ENCODE measurements at places on chromosomes 11 and 22. TPM values are rescaled to one million over a fixed set of nuclear protein-coding genes. Genes with fewer than 3 reads are reported as not detected.

DNA sequence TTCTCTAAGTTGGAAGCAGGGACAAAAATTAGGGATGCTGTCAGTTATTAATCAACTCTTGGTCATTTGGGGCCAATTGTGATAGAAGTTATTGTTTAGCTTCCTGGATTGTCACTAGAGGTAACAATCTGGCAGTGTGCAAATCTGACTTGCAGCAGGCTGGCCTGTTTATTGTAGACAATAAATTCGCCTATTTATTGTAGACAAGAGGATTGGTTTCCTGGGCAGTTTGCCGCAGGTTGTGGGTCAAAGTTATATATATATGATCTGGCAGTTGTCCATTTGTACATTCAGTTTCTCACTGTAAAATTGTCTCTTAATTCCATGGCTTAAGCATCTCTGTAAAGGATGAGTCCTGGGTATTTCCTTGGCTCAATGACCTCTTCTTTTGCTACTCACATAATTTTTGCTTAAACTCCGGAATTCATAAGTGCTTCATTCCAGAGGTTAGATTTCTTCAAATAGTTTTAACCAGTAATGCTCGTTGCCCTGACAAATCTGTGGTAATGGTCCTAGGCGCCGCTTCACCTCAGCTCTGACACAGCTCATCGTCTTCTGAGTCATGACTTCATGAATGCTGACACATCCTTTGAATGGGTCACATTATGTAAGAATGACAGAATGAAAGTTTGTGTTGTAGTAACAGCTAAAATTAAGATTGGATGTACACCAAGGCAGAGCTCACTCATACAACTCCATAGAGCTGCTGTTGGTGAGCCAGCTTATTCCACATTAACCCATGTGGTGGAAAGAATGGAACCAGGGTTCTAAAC lies 7.8 kb upstream of the MMP3 start:
- no peak for DNase-seq

DNA sequence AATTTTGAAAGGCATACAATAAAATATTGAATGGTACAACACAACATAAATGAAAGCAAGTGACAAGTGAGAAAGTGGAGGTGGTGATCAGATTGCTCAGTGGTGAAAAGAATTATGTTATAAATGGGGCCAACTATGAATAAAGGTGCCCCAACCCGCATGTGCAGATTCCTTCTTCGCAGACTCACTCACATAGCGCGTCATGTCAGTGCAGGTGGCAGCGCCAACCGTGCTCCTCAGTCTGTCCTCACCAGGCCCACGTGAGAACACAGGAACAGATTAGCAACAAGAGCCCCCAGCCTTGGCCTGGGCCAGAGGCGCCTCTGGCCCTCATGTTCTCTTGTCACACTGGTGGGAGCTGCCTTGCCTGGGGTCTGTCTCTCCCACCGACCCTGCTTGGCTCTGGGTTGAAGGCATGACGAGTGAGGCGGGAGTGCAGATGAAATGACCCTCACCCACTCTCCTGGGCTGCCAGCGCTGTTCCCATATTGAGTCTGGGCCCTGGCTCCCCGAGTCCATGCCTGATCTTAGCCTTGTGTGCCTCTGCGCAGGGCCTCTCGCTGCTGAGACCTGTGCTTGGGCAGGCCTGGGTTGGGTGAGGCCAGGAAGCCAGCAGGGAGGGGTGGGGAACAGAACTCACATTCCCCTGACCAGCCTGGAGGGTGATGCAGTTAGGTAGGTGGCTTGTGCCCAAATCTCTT lies 6.4 kb downstream of the ATG16L2 start:
- DNase-seq: no peak

DNA sequence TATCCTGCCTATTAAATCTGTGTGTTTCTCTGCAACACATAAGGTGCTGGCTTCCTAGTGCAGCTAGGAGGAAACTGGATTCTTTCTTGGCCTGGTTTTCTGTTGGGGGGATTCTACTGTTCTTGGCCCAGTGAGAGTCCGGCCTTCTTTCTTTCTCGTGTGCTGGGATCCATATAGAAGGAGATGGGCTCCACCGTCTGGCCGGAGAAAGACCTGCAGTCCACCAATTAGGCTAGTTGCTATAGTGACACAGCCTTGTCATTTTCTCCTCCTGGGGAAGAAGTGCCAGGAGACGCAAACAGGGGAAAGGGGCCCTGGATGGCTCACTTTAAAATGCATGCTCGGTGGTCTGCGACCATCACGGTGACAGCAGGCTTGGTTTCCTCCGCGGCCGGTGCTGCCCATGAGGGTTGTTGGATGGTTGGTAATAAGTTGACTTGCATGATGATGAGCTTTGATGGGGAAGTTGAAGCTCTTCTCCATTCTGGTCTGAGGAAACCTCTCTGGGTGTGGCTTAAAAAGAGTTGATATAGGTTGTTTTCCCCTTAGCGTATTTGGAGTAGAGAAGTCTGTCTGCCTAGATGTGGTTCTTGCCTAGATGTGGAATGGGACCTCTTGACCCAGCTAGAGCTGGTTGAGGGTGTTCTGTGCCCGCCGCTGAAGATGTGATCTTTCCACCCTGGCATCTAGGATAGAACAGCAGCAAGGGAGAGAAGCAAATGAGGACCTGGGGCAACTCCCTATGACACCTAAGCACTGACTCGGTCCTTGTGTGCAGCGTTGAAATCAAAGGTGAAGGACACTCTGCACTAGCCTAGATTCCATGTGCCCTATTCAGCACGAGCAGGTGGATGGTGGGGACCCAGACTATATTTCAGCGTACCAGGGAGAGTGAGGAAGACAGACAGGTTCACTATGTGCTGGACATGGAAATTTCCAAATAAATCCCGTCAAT lies 1335.0 kb downstream of the BRD1 start:
- DNase-seq: peak; percentile 81

DNA sequence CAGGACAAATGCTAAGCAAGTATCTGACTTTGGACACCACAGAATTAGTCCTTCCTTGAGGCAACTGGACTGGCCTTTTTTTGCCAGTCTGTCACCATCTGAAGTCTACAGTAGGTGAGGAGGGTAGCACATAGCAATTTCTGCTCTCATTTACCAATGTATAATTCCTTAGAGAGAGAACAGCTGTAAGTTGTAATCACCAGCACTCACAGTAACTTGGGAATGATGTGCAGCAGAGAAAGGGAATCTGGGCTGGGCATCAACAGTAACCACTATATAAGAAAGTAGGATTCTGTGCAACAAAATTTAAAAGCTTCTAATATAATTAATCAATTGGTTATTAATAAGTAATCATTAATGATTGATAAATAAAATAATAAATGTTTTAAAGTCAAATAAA lies 86.3 kb upstream of the FAT3 start:
- DNase-seq: no peak

DNA sequence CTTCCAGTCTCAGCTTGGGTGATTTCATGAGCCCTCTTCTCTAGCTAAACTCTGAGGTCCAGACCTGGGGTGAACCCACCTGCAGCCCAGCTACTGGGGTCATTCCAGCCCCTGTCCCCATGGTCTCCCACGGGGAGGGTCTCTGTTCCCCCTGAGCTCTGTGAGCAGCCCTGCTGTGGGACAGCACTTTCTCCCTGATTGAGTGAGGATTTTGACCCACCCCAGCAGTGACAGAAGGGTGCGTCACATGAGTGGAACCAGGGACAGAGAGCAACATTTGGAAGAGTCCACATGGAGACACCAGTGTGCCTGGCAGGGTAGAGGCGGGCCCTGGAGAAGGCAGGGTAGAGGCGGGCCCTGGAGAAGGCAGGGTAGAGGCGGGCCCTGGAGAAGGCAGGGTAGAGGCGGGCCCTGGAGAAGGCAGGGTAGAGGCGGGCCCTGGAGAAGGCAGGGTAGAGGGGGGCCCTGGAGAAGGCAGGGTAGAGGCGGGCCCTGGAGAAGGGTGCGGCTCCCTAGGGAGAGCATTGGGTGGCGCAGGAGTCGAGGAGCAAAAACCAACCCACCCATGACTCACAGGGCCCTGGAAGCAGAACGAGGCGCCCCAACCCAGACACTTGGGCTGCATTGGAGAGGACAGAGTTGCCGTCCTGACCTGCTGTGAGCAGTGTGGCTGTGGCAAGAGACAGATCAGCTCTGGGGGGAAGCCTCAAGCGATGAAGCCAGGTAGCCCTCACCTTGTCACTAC lies 227.7 kb upstream of the B3GAT1 start:
- DNase-seq: no peak

GRCh38 chr11:18005376-18006129 lies 7.3 kb downstream of the SERGEF start:
- DNase-seq: no peak

DNA sequence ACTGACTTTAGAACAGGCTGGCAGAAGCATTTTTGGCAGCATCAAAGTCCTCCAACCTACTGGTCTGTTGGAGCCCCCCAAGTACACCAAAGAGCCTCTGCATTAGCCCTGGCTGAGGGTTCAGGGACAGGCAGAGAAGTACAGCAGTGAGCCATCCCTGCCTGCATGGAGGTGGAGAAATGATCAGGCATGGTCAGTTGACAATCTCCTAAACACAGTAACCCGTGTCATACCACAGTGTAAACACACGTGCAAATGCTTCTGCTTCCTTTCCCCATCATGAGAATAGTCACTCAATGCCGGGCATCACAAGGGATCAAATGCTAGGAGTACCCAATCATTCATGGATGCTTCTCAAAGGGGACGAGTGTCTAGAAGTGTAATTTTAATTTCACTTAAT lies 8.2 kb downstream of the SERPIND1 start:
- no peak for DNase-seq

DNA sequence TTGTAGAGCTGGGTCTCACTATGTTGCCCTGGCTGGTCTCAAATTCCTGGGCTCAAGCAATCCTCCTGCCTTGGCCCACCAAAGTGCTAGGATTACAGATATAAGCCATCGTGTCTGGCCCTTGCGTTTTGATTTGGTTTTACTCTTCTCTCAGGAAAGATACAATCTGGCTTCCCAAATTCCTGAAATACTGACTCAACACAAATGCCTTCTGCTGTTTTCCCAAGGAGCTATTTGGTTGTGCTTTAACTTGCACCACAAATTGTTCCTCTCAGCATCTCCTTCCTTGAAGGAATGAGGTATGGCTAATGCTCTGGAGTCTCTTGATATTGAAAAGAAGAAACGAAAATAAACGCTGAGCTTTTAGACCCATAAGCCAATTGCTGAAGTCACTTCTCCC lies 110.0 kb upstream of the PAX6 start:
- DNase-seq: no peak

DNA sequence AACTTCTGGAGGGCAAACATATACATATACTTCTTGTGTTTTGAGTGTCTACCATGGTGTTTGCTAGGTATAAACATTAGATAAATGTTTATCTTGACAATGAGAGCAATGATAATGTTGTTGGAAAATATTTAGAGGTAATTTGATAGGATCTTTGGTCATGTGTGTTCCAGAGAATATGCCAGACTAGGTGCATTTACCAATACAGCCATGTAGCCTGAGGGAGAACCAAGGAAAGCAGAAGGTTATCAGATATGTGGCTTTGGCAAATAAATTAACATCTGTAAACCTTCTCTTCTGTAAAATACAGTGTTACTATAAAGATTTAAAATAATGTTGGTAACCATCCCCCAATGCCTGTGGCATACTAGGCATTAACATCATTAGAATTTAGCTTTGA lies 226.8 kb downstream of the C11orf87 start:
- DNase-seq: no peak

DNA sequence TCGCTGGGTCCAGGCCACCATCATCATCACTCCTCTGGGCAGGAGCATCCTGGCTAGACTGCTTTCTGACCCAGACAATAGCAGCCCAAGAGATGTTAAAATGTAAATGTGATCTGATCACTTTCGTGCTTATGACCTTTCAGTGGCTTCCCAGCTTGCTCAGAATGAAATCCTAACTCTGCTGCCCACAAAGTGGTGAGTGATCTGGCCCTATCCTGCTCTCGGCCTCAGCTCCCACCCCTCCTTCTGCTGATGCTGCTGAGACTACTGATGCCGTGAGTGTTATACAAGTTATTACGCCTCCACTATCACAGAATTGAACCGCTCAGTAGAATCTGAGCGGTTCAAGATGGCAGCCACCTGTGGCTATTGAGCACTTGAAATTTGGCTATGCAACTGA lies 26.2 kb downstream of the ELF5 start:
- no peak for DNase-seq

DNA sequence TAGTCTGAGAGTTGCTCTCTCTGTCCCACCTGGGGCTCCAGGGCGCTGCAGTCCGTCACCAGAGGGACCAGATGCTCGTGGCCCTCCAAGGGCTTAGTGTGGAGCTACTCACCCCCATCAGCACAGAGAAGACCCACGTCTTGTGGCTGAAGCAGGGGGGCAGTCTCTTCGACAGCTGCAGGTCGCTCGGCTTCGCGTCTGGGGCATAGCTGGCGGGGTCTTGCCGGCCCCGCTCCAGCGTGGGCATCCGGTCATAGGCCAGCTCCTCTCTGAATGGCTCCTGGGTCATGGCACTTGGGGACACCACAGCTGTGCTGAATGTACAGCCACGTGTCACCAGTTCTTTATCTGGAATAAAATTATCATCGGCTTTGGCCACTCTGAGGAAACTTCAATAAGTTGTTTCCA lies 608 bp downstream of the MLC1 start:
- DNase-seq: no peak

DNA sequence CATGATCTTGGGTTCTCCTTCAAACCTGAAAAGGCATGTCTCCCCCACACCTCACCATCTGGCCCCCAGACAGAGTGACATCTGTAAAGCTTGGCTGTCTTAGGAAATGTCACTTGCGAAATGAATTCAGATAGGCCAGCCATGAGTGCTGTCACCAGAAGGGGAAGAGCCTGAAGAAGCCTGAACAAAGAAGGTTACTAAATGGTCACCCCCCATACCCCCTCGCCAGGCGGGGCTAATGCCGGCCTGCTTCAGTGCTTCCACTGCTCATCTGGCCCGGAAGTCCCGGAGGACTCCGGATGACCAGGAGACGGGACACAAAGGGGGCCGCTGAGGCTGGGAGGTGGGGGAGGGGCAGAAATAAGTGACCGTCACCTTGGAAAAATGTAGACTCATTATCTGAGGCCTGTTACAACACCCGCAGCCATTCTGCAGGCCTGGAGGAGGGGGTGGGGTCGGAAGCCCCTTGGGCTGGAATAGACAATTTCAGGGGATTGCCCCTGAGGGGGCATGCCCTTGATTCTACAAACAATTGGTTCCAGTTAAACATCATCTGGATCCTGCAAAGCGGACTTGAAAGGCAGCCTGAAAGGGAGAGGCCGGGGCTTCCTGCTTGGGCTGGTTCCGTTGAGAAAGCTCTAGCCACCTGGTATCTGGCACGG lies 43.2 kb downstream of the NAT10 start:
- no peak for DNase-seq

- DNase-seq: no peak
These were observed 15.9 kb downstream of the PDGFD start for GRCh38 chr11:104148074-104148473.

- no peak for DNase-seq
These were observed 433.6 kb downstream of the DYNC2H1 start for GRCh38 chr11:103542851-103543250.

Gene WNT11
- 6.3 TPM for total RNA-seq

Gene TMEM184B
- 24.8 TPM for total RNA-seq

Gene ACO2
- 41.8 TPM for total RNA-seq

Gene KCNK4
- total RNA-seq: not detected

Gene MUC6
- not detected for total RNA-seq

Gene USH1C
- 0.74 TPM for total RNA-seq

Gene CARD16
- total RNA-seq: 16.2 TPM

Gene OR8J3
- not detected for total RNA-seq
